ENCODE measurements at places on chromosomes 4 and X.

GRCh38 chr4:48332661-48333060, 8.7 kb upstream of the SLAIN2 start:
- no peak for DNase-seq

- no peak for DNase-seq
These were observed 187.7 kb downstream of the SHROOM3 start for GRCh38 chr4:76622717-76623116.

GRCh38 chr4:108532187-108532586, 88.2 kb upstream of the RPL34 start:
- no peak for DNase-seq

GRCh38 chr4:165208221-165208652, 876 bp downstream of the KLHL2 start:
- DNase-seq: no peak

DNA sequence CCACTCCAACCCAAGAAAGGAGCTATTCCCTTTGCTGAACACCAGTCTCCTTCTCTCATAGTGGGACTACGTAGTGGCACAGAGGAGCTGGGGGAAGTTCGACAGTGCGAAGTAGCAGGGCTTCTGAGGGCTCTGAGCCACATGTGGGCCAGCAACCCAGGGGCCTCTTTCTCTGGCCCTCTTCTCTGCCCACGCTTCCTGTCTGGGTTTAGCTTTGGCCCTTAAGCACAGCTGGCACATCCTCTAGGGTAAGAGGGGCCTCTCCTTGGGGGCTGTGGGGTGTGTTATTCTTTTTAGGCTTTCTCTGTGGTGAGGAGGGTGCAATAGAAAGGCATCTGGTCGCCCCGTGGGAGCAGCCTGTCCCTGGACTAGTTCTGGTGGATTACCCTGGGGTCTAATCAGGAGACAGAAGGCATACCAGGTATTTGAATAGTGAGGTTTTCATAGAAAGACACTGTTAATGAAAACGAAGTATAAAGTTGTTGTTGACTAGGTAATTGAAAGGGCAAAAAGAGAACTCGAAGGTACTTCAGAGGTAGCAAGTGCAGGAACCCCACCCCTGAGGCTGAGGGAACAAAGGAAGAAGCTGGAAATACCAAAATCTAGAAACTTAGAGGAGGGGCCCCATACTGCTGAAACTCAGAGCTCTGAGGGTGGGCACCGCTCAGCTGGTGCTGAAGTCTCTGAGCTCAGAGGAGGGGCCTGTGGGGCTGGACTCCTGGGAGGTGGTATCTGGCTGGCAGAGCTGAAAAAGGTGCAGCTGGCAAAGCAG, 151.9 kb upstream of the RPS6KA3 start:
- no peak for DNase-seq

DNA sequence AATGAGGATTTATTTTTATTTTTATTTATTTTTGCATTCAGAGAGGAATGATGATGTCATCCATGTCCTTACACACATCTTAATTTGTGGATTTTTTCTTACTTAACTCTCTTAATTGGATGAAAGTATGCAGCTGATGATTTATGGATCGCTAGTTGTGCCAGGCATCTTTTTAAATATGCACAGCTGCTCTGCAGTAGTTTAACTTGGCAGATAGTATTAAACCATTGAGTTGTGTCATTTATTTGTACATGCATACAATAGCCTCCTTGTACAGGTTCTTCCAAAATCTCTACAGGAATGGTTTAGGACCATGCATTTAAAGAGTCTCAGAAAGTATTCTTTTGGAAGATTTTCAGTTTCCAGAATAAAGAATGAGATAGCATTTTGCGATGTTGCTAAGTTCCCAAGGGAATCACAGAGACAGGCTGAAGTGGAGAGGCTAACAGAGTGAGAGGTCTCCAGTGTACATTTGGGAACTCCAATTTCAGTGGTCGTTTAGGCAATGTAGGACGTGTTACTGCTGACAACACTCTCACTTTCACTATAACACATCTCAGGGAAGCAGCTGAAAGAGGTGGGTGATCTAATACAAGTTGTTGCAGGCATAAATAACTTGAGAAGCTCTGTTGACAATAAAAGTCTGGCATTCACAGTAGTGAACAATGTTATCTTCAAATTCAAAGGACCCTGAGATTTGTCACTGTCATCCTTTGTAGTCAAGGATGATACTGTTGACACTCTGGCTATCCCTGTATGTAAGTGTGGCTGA, 49.9 kb upstream of the SCRG1 start:
- DNase-seq: no peak

- DNase-seq: no peak
These were observed 129.6 kb downstream of the IL1RAPL2 start for GRCh38 chrX:104695593-104695992.
